ENCODE measurements at places on chromosomes 12 and 14. TPM values are rescaled to one million over a fixed set of nuclear protein-coding genes. Genes with fewer than 3 reads are reported as not detected.

Gene HOXC10
- not detected for total RNA-seq

Gene PYM1
- total RNA-seq, result 41.6 TPM

Gene ZNF385A
- total RNA-seq, result 29.0 TPM

Gene TTC5
- 44.2 TPM for total RNA-seq

Gene LRP1-AS
- total RNA-seq, result not detected

Gene SEL1L
- 94.7 TPM for total RNA-seq

Gene DIO3
- total RNA-seq, result 7.7 TPM

Gene KRT77
- total RNA-seq, result not detected

Gene AQP2
- total RNA-seq, result not detected

Gene CHGA
- 2.4 TPM for total RNA-seq

Gene EFS
- 12.9 TPM for total RNA-seq

Gene CLEC4E
- 10.5 TPM for total RNA-seq

Gene DAO
- not detected for total RNA-seq

Gene CABP1
- total RNA-seq, result 0.33 TPM

Gene SLCO1B3
- total RNA-seq, result not detected

Gene TESPA1
- not detected for total RNA-seq

Gene OTX2
- total RNA-seq, result not detected

Gene KCNMB4
- 5.1 TPM for total RNA-seq

Gene FOXG1
- 0.13 TPM for total RNA-seq

Gene RDH5
- total RNA-seq, result 9.5 TPM

Gene SYNDIG1L
- total RNA-seq, result 0.54 TPM

Gene NINJ2
- 7.2 TPM for total RNA-seq

Gene LGR5
- total RNA-seq, result 0.54 TPM

Gene KCNC2
- total RNA-seq, result not detected

Gene GARIN6
- 0.27 TPM for total RNA-seq

Gene PTGER2
- 0.56 TPM for total RNA-seq

Gene TAS2R42
- total RNA-seq, result not detected

Gene CLEC12A
- total RNA-seq, result not detected

Gene SLC10A1
- total RNA-seq, result not detected

Gene RIMKLB
- 63.2 TPM for total RNA-seq

Gene DACT1
- total RNA-seq, result 15.0 TPM

Gene DLGAP5
- not detected for total RNA-seq

Gene NOS1
- 0.73 TPM for total RNA-seq

Gene SART3
- 117 TPM for total RNA-seq

Gene TNS2
- total RNA-seq, result 122 TPM

Gene PLEKHG7
- not detected for total RNA-seq

Gene AQP6
- not detected for total RNA-seq

Gene FZD10
- 1.6 TPM for total RNA-seq

Gene OR11H7
- not detected for total RNA-seq

Gene GALNT16
- 6.9 TPM for total RNA-seq

Gene SRSF9
- total RNA-seq, result 107 TPM

Gene RASAL1
- 52.9 TPM for total RNA-seq

Gene CPSF2
- 55.8 TPM for total RNA-seq

Gene MAX
- total RNA-seq, result 62.9 TPM

Gene CLEC4C
- not detected for total RNA-seq

Gene TMPRSS12
- not detected for total RNA-seq

Gene SIX6
- not detected for total RNA-seq

Gene LIN7A
- total RNA-seq, result 16.3 TPM

Gene ATG2B
- total RNA-seq, result 47.7 TPM

Gene PRICKLE1
- 19.2 TPM for total RNA-seq

Gene AMN
- 1.3 TPM for total RNA-seq

Gene REM2
- total RNA-seq, result 0.89 TPM

Gene POTEM
- total RNA-seq, result not detected

Gene TPH2
- not detected for total RNA-seq

Gene ANKRD33
- total RNA-seq, result not detected

Gene CCDC184
- total RNA-seq, result not detected

Gene KLHDC1
- 16.3 TPM for total RNA-seq

Gene ACTR6
- total RNA-seq, result 18.1 TPM

Gene UBE3B
- 52.2 TPM for total RNA-seq

Data from thyroid gland (tissue), 4 donors.